ENCODE measurements at places on chromosomes 6 and 20.

- DNase-seq: no peak
Observed at GRCh38 chr6:13709689-13710551, 1.7 kb downstream of the RANBP9 start.

DNA sequence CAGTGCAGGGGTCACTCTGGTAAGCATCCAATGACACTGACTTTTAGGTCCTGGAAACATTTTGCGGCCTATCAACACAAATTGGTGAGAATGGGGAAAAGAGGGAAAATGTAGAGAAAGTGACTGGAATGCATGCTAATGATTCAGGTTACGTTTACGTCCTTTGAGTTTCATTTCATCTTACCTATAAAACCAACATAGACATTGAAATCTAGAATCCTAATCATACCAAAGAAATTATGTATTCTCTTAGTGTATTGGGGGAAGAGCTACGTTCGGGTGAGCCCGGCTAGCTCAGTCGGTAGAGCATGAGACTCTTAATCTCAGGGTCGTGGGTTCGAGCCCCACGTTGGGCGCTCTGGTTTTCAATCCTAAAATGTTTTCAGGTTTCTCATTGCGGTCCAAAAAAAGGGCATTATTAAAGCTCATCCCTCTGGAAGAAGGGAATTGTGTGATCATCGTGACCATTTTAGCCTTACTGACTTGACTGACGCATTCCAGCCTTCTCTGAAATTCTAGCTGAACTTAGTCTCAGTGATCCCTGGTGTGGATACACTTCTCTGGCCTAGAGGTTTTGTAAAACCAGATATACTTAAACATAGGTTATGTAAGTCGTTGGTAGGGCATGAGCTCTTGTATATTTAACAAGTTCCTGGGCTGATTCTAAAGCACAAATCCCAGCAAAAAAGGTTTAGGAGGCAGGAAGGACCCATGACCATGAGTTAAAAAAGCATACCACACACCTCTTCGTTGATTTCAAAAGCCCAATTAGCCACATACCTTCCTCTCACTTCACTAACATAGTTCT, 18.3 kb downstream of the HMGN4 start:
- DNase-seq: no peak

DNA sequence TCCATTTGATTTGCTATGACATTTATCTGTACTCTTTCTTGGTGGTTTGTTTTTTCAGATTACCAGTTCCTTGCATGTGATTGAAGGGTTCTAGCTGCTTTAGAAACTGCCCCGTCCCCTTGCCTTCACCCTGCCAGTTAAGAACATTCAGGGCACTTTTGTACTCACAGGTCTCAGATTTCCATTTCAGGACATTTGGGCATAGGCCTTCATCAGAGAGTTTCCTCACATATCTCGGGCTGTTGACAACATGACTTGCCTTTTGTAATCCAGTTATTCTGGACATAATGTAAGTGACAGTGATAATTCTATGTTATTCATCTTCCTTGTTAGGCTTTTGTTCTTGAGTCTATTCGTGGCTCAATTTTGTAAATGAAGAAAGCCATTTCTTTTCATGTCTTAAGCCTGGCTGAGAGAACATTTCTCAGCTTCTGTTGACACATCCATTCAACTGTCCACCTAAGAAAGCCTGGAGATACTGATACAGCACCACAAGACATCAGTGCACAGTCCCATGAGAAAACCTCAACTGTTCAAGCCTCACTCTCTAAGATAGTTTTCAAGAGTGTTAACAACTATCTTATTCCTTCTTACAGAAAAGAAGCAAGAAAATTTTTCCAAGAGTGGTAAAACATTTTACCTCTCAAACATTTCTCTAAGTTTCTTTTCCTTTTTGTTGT, 209.3 kb upstream of the SGK1 start:
- no peak for DNase-seq

GRCh38 chr6:145669627-145670034, 65.7 kb downstream of the EPM2A start:
- DNase-seq: no peak

- DNase-seq: no peak
Observed at GRCh38 chr6:14372734-14373489, 255.3 kb downstream of the CD83 start.

- DNase-seq: no peak
Observed at GRCh38 chr6:164097551-164098398, 683.3 kb downstream of the QKI start.

- no peak for DNase-seq
Observed at GRCh38 chr6:22448291-22448711, 121.1 kb upstream of the HDGFL1 start.

GRCh38 chr6:118249680-118250079, 298.4 kb upstream of the PLN start:
- DNase-seq: no peak

GRCh38 chr6:139534472-139535115, 160.1 kb upstream of the CITED2 start:
- DNase-seq: no peak

DNA sequence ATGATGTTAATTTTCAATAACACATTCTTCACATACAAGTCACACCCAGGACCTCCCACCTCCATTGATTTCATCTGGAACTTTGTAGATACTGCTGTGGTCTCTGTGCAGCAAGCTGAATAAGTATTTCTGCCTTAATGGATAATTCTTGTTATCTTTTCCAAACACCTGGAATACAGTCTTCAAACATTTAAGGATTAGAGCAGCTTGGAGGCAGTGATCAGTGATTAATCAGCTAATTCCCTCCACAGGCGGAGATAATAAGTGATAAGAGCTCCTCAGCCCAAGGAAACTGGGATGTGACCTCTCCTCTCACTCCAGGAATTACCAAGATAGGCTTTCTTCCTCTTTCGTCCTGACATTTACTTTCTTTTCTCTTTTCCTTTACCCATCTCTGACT, 110.7 kb downstream of the FIG4 start:
- no peak for DNase-seq

- no peak for DNase-seq
Observed at GRCh38 chr6:152727507-152727906, 23.1 kb upstream of the VIP start.

DNA sequence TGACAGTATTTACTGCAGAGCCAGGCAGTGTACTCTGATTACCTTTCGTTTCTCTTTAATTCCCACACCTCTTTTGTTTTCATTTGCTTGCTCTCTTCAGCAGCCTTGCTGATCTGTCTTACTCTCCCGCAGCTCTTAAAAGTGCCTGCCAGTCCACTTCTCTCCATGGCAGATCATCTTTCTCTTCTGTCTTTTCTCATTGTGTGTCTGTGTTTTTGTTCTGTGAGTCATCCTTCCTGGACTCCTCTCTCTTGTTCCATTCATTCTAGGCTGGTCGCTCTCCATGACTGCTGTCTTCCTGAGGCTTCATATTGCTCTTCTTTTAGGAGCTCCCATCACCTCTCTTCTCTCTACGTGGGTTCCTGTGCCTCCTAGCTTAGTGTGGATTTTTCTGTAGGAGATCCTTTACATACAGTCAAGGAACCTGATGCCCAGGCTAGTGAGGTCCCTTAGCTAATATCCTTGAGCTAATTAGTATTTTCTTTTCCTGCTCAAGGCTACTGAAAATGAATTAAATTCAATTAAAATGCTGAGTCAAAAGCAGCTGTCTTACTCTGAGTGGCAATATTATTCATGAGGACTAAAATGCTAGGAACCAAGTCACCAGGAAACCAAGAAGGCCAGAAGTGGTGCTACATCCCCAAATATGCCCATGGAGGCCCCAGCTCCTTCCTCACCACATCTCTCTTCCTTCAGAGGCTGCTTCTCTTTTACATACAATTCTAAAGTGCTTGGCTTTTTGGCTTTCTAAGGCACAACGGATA, 86.1 kb downstream of the SLX4IP start:
- DNase-seq: no peak

GRCh38 chr6:38933426-38933825, 115.2 kb upstream of the GLP1R start:
- no peak for DNase-seq

DNA sequence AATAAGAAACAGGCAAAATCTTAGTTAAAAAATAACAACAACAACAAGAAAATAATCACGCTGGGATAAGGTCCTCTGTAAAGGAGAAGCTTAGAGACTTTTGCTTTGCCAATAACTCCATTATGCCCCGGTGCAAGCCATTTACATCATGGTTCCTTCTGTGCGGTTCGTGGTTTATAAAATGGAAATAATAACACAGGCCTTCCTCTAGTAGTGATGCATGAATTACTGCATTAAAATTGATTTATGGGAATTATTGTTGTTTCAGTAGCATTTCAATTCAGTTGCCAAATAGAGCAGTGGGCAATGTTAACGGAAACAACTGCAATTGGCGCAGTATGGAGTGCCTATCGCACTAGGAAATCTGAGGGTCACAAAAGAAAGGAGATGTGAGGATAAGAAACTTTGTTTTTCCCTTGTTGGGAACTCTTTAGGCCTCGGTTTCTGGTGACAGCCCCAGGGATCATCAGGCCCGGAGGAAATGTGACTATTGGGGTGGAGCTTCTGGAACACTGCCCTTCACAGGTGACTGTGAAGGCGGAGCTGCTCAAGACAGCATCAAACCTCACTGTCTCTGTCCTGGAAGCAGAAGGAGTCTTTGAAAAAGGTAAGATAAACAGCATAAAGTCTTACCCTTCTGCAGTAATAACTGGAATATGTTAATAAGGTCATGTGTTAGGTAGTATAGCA, 1.1 kb downstream of the CD109 start:
- no peak for DNase-seq

DNA sequence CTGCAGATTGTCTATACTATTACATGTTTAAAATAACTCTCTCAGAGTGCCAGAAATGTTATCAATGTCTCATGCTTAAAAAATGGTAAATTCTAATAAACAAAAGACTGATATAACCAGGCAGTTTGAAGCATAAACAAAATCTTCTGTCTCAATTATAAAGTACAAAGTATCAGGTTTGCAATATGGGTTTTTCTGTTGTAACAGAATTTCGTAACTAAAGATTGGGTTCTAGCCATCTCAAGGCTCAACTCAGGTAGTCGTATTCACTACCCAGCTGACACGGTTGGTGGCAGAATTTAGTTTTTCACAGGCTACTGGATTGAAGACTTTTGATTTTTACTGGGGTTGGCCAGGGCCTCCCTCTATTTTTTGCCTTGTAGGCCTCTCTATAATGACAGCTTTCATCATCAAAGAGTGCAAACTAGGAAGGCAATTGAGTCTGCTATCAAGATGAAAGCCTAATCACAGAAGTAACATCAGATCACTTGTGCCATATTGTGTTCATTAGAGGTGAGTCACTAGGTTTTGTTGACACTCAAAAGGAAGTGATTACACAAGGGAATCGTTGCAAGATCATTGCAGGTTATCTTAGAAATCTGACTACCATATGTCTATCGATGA, 3.6 kb downstream of the CYP39A1 start:
- DNase-seq: no peak

- no peak for DNase-seq
Observed at GRCh38 chr6:130560231-130560630, 194.4 kb downstream of the TMEM200A start.

DNA sequence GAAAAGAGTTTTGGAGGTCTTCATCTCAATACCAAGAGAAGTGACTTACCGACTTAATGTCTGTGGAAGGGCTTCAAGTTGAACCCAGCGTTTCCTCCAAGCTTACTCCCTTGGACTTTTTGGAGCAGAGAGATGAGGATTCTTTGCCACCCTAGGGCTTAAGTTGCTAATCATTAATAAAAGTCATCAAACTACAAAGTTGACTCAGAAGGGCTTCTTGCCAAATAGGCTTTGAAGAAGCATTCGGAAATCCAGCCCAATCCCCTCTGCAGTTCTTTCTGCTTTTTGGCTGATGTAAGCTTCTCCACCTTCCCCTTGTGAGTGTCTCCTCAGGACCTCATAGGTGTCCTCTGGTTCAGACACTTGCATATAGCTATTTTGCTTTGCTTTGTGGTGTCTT, at the start of gene SLC17A3:
TSS of gene SLC17A3 (minus strand) at position 126 of the 400 bp plus-strand sequence. CDS start 5,856 bp downstream, outside the sequence.
- no peak for DNase-seq

- DNase-seq: no peak
Observed at GRCh38 chr20:35018590-35019371, 63.1 kb downstream of the MYH7B start.

DNA sequence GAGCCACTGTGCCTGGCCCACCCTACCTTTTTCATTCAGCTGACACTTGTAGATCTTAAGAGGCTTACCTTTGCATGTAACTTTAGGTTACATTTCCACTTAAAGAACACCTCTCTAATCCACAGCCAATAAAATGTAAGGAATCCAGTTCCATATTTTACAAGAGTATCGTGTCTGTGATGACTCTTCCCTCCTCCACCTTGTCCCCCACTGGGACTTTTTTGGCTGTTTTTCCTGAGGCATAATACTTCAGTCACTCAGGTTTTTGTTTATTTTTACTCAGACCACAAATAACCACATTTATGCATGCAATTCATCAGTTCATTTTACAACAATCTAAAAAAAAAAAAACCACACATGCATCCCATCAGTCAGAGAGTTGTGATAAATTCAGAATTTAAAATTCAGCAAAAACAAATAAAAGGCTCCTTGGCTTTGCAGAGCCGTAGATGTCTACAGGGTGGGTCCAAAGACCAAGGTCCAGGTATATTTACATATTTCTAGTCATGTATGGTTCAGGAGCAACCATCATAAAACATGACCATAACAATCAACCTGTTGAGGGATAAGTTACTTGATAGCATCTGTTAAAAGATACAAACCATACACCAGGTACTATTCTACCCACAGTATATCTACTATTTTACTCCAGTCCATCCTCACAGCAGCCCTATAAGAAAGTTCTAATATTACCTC, 9.9 kb downstream of the ATXN1 start:
- no peak for DNase-seq

DNA sequence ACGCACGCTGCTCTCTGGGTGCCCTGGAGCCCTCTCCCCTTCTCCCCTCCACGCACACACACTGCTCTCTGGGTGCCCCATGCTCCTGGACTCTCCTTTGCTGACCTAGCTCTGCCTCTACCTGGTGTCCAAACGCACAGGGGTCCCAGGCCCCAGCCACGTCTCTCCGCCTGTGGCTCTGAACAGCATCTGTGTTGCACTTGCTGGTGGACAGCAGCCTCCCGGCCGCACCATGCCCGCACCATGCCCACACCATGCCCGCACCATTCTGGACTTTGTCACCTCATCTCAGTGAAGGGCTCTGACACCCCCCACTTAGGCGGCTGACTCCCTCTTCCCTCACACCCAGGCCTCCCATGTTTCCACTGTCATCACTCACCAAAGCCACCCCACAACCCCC, 21.8 kb downstream of the TCFL5 start:
- no peak for DNase-seq

GRCh38 chr6:153662982-153663381, 376.1 kb upstream of the OPRM1 start:
- no peak for DNase-seq
